PC-9 (cell line): ENCODE measurements at places on chromosomes 4 and X. TPM values are rescaled to one million over a fixed set of nuclear protein-coding genes. Genes with fewer than 3 reads are reported as not detected.

DNA sequence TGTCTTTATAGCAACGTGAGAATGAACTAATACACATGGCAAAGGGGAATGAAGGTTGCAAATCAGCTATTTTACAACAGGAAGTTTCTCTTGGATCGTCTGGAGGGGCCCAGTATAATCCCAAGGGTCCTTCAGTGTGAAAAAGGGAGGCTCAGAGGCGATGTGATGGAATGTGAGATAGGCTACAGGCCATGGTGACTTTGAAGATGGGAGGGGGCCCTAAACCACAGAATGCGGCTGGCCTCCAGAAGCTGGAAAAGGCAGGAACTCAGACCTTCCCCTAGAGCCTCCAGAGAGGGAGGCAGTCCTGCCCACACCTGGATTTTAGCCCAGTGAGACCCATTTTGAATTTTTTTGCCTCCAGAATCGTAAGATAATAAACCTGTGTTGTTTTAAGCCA lies 69.4 kb upstream of the PGM2 start:
- no peak for DNase-seq

The SSX4 gene
- total RNA-seq: not detected in 2 replicates

DNA sequence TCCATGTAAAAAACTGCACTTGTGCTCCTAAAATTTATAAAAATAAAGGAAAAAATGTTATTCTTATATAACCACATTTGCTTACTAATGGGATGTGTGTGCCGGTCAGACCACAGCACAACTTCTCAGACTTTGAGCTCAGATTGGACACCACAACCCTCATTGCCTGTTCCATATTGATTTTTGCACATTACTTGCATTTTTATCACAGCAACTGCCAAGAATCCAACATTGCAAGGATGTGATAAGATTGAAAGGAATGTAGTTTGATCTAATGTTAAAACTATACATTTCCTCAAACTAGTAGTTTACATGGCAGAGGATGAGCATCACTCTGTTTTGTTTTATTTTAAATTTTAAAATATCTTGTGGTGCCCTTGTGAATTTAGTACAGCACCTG lies 227.8 kb downstream of the KDR start:
- no peak for DNase-seq

DNA sequence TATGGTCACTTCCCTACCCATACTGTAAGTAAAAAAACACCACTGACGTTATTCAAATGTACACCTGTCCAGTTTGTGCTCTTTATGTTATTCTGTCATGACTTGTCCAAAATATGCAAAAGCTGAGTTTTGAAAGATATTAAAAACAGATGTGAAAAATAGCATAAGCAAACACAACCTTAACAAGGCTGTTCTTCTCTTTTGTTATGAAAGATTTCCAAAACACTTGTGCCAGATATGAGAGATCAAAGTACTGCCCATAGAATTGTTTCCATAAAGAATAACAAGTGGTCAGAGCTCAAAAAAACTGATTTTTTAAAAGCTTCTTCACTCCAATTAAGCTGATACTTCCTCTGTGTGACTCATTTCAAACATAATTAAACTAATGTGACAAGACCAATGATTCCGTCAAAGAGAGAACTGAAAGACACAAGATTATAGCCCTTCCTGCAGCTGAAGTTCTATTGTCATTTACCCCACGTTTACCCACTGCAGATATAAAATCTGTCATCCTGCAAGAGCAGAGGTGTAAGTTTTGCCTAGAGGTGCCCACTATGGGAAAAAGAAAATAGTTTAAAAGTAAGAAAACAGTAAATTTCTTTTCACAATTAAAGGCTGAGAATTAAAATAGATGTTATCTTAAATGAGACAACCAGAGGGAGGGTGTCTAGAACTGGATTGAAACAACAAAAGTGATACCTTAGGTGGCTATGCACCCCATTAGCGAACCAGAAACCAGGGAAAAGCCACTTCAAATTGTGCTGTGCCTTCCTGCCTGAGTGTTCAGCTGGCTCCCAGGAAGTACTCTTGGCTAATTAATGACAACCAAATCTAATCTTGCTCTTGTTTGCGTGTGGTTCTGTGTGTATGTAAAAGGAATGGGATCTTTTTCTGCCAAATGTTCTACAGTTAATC lies 30.1 kb downstream of the RASSF6 start:
- DNase-seq: no peak

The MID2 gene
- total RNA-seq: 1.0 and 1.1 TPM in 2 replicates

- DNase-seq: no peak
Measured at GRCh38 chrX:1430451-1430850, 22.3 kb downstream of the ASMTL start.

- DNase-seq: no peak
Measured at GRCh38 chr4:52842792-52843191, 19.3 kb upstream of the RASL11B start.

DNA sequence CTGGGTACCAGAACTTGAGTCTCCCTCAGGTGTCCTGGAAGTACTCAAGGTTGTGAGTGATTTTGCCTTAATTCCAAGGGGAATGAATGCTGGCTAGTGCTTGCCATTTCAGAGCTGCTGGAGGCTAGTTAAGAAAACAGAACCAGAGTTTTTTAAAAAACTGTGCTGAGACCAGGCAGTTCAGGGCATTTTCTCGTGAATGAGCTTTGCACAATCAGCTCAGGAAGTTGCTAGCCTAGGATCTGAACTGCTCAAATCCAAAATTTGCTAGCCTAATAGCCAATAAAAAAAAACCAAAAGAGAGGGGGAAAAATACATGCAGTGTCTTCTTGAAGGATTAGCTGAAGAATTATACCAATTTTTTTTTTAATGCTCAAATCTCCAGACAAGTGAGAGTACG lies 292.7 kb downstream of the FBXW7 start:
- DNase-seq: no peak

The MAP9 gene
- total RNA-seq: 9.7 and 11.0 TPM in 2 replicates

GRCh38 chr4:142036795-142037583 lies 400.6 kb downstream of the IL15 start:
- no peak for DNase-seq

The ALAS2 gene
- not detected in 2 replicates for total RNA-seq

DNA sequence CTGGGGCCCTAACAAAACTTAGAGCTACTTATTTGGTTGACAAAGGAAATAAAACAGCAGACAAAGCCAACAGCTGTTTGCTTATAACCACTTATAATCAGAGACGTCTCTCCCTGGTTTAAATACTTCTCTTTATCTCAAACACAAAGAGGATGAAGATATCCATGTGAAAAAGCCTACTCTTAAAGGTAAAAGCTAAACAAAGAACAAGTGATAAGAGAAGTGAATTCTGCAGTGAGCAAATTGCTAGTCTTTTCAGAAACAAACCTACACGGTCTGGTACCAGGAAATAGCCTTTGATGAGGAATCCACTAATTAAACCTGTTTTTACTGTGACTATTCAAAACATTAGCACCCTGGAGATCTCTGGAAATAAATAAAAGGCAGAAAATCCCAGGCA lies 46.7 kb downstream of the GRIA3 start:
- DNase-seq: no peak

- DNase-seq: no peak
Measured at GRCh38 chr4:137627739-137628460, 95.6 kb upstream of the PCDH18 start.
